Uterus (tissue), 4 donors: ENCODE measurements at places on chromosomes 11 and 22. TPM values are rescaled to one million over a fixed set of nuclear protein-coding genes. Genes with fewer than 3 reads are reported as not detected.

DNA sequence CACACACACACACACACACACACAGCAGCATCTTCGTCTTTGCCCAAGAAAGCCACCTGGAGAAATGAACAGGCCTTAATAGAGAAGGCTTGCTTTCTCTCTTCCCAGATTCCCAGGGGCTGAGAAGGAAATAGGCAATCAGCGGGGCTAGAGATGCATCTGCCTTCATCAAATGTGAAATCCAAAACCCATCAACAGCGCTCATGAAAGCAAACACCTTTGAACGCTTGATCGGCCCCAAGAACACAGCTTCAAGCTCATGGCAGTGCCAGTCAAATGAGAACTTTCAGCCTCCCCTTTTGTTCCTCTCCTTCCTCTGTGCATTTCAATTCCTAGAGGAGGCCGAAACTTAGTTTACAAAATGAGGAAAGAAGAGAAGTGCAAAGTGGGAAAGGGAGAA, 122.7 kb downstream of the EFCAB6 start:
- DNase-seq = no peak
- no peak overlapping the region for H3K4me3 ChIP-seq
- H3K27me3 ChIP-seq = no peaks in the 10 kb centered on the region
- H3K4me1 ChIP-seq = no peaks in the 10 kb centered on the region
- H3K27ac ChIP-seq = no peak overlapping the region

DNA sequence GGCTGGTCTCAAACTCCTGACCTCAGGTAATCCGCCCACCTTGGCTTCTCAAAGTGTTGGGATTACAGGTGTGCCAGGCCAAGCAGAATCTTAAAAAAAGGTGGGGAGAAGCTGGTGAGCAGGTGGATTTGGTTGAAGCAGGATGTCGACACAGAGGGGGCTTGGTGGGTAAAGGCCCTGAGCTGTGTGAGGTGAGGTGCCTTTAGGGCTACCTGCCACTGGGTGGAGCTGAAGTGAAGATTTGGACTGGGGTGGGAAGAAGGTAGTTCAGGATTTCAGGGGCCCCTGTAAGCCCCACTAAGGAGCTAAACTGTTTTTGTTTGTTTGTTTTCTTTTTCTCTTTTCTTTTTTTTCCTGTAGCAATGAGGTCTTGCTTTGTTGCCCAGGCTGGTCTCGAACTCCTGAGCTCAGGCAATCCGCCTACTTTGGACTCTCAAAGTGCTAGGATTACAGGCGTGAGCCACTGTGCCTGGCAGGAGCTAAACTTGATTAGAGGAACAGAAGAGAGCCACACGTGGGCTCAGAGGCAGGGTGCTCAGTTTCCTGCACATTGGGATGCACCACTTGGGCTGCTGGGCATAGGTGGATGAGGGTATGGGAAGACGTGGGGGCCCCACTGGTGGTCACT, 6.0 kb downstream of the P2RX6 start:
- no peak overlapping the region for H3K4me3 ChIP-seq
- no peak for DNase-seq
- H3K27ac ChIP-seq = no peak overlapping the region
- H3K27me3 ChIP-seq = no peaks in the 10 kb centered on the region

Gene MAFF
- total RNA-seq = 10.1 TPM

- no peak overlapping the region for H3K4me3 ChIP-seq
- no peak for DNase-seq
- no peaks in the 10 kb centered on the region for H3K36me3 ChIP-seq
- no peaks in the 10 kb centered on the region for H3K27me3 ChIP-seq
- no peak overlapping the region for H3K27ac ChIP-seq
Measured at GRCh38 chr11:27397624-27398399, 34.8 kb upstream of the CCDC34 start.

- H3K4me1 ChIP-seq = no peaks in the 10 kb centered on the region
- no peak for DNase-seq
- H3K36me3 ChIP-seq = no peaks in the 10 kb centered on the region
- no peaks in the 10 kb centered on the region for H3K27me3 ChIP-seq
- no peak overlapping the region for H3K27ac ChIP-seq
Measured at GRCh38 chr11:109644152-109644551, 222.2 kb downstream of the C11orf87 start.
